NCI-H524 (cell line): ENCODE measurements at places on chromosomes 12 and 14.
A peak's percentile ranks its signal among the peaks of the same experiment; 100 is the strongest.

DNA sequence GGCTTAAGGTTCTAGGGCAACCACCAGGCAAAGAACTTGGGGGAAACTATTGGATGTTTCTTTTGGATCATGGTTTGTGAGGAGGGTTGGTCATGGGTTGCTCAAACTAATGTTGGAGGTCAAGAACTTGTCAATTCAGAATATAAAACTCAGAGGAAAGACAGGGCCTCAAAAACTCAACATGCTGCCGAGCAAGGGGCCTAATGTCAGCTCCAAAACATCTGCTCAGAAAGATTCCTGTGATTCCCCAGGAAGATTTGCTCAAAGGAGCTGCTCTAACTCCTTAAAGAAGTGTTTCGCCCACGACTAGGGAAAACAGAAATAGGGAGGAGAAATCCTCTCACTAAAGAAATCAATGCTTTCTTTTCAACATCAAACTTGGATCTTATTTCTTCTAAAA, 3.7 kb upstream of the IGF1 start:
- DNase-seq: no peak

DNA sequence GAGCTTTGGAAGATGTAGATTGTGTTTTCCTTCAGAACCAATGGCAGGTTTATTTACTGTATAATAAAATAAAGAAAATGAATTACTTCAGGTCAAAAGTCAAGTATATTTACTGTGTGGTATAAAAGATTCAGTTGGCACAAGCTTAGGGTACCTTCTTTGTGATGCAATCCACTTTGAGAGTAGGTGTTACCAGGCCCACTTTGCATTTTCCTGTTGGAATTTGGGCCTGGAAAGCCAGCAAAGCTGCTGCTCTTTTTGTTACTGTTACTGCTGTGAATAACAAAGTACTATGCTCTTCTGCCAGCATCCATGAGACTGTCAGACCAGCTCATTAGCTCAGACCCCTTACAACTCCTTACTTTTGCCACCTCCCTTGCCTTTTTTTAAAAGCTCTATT, 649.0 kb upstream of the SEL1L start:
- DNase-seq: no peak

DNA sequence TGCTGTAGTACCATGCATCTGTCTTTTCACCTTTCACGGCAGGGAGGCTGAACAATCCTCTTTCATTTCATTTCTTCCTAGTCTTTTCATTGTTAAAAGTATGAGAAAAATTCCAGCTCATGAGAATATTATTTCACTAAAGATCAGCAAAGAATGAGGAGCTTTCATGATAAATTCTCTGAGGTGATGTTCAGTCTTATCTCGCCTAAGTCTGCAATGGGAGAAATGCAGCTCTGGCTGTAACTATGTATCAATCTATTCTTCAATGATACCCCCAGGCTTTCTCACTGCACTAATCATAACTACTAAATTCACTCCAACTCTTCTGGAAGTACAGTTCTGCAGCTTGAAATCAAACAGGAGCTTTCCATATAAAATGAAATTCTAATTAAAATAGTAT, 15.7 kb downstream of the FOXG1 start:
- no peak for DNase-seq

- DNase-seq: no peak
Measured at GRCh38 chr12:6444704-6445688, at the start of gene CD27. TSS of gene CD27 (plus strand) at chr12:6444955. CDS start at chr12:6445096, 141 bp downstream.

- DNase-seq: peak; percentile 67
Measured at GRCh38 chr14:91140672-91141071, 26.8 kb downstream of the DGLUCY start.

DNA sequence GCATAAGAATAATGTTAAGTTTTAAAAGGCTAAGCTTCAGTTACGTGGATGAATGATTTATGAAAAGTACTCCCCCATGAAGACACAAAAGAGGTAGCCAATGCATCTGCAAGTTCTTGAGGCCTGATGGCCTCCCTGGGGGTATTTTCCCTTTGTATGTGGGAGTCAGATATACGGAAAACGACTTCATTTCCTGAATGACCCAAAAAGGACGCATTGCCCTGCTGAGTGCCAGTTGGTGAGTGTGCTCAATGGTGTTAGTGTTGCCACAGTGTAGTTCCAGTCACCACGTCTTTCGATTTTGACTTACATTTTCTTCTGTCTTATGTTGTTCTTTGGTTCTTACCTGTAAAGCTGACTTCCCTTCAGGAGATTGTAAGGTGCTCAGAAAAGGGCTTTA, 8.0 kb downstream of the ETV6 start:
- DNase-seq: no peak

GRCh38 chr12:112167718-112168525, 42.6 kb downstream of the TRAFD1 start:
- no peak for DNase-seq

DNA sequence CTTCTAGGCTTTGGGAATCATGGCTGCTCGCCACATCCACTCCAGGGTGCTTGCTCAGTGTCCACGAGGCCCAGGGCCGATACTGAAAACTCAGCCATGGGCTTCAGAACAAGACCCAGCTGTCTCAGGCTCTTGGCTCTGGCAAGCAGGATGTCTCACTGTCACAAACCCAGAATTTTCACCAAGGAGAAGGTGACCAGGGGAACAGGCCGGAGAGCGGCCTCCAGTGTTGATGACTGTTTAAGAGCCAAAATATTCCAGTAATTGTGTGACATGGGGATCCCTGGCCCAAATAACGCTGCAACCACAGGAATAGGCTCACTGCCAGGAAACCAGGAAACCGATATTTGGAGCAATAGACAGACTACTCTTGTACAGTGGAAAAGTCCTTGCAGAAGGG, 9.8 kb upstream of the SERPINA5 start:
- no peak for DNase-seq

GRCh38 chr12:59164991-59165718, 244.9 kb upstream of the LRIG3 start:
- DNase-seq: no peak

GRCh38 chr12:49161092-49161795, 27.6 kb downstream of the TUBA1A start:
- no peak for DNase-seq

GRCh38 chr12:92007787-92008186, 137.9 kb downstream of the BTG1 start:
- DNase-seq: no peak
